ENCODE measurements at places on chromosomes 2 and 18. TPM values are rescaled to one million over a fixed set of nuclear protein-coding genes. Genes with fewer than 3 reads are reported as not detected.

Gene REG3G
- not detected for total RNA-seq

Gene DCAF17
- total RNA-seq = 22.6 TPM

DNA sequence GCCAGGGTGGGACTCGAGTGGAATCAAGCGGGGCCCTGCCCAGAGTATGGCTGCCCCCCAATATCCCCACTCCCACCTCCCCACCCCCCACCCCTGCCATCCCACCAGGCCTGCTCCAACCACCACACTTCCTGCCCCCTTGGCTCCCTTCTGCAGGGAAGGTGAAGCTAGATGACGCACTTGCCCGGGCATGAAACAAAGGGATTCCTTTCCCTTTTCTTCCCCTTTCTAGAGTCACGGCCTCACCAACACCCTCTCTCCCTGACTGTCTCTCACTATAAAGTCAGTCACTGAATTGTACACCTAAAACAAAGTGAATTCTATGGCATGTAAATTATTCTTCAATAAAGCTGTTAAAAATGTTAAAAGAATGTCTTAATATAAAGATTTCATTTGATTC, 16.0 kb downstream of the ZBTB7C start:
- no peak for DNase-seq

DNA sequence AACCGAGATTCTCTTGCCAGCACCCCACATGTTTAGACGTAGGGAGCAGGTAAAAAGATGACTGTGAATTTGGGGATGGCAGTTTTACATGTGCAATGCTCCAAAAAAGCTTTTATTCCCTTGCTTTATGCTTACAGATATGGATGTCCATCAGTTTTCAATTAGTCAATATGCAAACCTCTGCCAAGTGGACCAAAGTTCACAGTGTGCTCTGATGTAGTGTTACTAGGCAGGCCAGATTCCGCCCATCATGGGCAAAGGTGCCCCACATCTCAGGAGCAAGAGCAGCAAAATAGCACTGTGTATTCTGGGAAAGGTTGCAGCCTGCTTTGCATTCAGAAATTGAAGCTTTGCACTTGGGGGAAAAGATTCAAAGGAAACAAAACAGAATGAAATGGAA, 329.7 kb upstream of the ZEB2 start:
- DNase-seq = no peak

DNA sequence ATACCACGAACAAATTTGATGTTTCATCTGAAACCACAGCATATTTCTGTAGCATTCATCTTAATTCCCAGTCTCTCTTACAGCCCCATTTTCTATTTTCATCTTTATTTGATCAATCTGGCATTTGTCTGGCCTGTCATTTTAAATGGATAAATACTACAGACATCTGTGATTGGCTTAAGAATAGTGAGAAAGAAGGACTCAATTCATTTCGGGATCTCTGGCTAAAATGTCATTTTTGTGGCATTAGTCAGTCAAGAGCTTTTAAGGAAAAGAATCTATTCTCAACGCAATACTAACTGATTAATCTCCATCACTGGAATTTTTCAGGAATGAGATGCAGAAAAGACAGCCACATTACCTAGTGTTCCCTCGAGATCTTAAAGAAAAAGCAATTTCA, 585.9 kb downstream of the IRS1 start:
- no peak for DNase-seq

GRCh38 chr2:22494156-22494555, 890.8 kb upstream of the KLHL29 start:
- no peak for DNase-seq

DNA sequence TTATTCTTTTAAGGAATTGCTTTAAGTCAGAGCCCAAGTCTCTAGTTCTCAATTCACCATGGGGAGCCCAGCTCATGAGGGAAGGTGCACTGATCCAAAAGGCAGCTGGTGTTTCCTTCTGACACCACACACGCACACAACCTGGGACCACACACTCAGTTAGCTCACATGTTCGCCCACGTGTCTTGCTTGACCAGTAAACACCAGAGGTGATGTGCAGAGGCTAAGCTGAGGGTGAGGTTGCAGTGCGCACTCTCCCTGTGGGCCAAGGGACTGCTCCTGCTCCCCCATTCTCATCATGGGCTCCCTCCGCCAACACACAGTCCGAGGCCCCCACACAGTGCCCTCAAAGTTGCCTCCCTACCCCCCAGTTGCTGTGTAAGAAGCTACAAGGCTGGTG, 70.8 kb upstream of the BZW1 start:
- no peak for DNase-seq

GRCh38 chr2:10557506-10558265, 109.6 kb upstream of the ODC1 start:
- no peak for DNase-seq

Data from ascending aorta (tissue), 2 donors.